ENCODE measurements at places on chromosomes 12 and 14.

DNA sequence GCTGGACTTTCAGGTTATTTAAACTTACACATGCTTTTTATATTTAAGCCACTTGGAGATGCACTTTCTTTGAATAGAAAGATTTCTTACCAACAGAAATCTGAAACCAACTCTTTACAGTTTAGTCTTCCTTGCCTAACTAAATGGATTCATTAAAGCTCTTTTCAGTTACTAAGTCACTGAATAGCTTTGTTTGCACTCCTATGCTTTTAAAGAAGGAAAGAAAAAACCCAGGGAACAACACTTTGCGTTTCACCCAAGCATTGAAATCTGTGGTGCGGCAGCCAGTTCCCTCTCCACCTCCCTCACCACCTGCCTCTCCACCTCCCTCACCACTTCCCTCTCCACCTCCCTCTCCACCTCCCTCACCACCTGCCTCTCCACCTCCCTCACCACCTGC lies 70.3 kb downstream of the RIMBP2 start:
- no peak for DNase-seq

DNA sequence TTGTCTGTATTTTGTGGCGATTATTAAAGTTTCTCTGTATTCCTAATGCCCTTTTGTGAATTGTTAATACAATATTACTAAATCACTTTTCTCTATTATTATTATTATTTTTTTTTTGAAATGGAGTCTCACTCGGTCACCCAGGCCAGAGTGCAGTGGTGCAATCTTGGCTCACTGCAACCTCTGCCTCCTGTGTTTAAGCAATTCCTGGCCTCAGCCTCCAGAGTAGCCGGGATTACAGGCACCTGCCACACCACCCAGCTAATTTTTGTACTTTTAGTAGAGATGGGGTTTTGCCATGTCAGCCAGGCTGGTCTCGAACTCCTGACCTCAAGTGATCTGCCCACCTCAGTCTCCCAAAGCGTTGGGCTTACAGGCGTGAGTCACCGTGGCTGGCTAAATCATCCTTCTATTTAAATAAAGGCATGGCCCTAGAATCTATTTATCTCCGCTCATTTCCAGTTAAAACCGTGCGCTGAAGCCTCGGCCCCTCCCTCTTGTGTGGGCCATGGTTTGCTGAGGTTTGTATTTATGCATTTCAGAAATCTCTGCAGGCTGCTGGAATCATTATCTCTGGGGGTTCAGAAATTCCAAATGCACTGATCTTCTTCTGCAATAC lies 1136.4 kb upstream of the TMEM132C start:
- no peak for DNase-seq

DNA sequence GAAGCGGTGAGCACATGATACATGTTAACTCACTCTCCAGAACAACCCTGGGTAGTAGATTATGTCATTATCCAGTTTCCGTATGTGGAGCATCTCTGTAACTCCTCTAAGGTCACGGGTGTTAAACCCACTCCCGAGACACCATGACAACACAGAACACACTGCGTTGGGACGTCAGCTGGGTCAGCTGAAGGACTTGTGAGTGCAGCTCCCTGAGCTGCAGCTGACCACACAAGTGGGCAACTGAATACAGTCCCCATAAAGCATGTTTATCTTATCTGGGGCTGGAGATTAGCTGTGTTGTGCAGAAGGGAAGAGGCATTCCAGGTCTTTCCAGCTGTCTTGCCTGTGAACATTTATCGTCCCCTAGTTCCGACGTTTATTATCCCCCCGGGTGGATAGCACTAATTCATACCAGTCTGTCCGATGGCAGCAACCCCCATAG lies 211.5 kb downstream of the CHST11 start:
- DNase-seq, result no peak

DNA sequence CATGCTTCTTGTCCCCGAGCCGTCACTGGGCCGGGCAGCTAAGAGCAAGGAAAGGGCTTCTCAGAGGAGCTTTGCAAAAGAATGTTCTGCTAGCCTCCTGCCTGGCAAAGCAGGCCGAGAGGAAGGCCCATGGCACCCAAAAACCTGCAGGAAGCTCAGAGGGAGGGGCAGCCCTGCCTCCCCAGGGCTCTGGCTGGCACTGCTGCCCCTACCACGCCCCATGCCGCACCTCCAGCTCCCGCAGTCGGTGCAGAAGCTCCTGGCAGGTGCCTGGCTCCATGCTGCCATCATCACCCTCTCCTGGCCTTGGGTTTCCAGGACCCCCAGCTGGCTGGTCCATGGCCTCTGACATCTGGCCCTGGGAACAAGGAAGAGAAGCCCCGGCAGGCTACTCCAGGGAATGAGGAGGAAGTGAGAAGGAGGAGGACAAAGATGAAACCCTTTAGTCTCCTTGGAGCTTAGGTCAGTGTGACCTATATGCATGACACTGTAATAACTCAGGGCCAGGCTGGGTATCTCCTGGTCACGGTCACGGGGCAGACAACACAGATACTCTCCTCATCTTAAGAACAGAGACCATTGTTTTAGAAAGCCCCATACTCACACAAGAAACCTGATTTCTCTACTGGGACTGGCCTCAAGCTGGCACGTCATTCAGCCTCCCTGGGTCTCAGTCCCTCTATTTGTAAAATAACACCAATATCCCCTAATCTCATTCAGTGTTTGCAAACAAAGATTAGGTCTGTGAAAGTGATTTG lies 24.3 kb downstream of the NCKAP5L start:
- no peak for DNase-seq

- DNase-seq, result no peak
Measured at GRCh38 chr12:132140501-132140900, 3.6 kb downstream of the DDX51 start.

- DNase-seq, result no peak
Measured at GRCh38 chr12:114355389-114356088, 50.4 kb downstream of the TBX5 start.

DNA sequence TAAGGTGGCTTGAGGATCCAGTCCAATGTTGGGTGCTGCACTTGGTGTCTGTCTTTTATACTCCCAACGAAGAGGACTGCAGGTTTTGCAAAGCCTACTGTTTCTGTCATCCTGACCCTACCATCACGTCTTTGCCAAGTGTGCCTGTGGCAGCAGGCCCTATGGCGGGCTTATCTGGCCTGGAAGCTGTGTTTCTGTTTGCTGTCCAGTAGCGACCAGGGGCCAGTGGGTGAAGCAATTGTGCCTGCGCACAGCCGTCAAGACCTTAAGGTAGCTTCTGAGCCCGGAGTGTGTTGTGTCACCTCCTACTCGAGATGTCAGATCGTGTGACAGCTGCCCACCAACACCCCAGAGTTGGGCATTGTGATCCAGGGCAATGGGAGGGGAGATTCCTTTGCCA lies 62.7 kb downstream of the DDX51 start:
- DNase-seq, result no peak

GRCh38 chr12:27673101-27673718 lies 23.0 kb upstream of the REP15 start:
- DNase-seq, result no peak

- DNase-seq, result no peak
Measured at GRCh38 chr12:78181544-78182162, 351.0 kb downstream of the NAV3 start.

- DNase-seq, result no peak
Measured at GRCh38 chr12:106380954-106381353, 23.4 kb downstream of the POLR3B start.

DNA sequence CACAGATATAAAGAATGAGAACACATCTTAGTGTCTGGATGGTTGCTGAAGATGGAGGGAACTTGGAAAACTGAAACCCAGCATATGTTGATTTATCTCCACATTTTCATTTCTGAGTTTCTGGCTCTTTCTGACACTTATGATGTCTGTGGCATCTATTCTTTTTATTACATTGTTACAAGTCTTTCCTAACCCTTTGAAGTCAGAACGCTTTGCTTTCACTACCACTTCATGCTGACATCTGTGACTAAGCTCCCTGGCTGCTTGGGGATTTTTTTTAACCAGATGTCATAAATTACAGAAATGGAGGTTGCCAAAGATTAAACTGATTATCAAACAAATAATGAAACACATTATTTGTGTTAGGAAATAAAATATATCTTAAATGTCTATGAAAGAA lies 188.7 kb downstream of the KITLG start:
- DNase-seq, result no peak

DNA sequence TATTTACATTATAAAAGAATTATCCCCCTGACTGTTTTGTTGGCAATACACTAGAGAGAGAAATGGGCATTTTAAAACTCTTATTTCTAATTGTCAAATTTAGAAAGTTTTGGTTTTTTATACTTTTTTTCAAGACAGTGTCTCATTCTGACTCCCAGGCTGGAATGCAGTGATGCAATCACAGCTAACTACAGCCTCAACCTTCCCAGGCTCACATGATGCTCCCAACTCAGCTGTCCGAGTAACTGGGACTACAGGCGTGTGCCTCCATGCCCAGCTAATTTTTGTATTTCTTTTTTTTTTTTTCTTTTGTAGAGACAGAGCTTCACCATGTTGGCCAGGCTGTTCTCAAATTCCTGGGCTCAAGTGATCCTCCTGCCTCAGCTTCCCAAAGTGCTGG lies 8.3 kb upstream of the OR11H6 start:
- no peak for DNase-seq

GRCh38 chr14:53360829-53361228 lies 207.7 kb upstream of the DDHD1 start:
- DNase-seq, result no peak

DNA sequence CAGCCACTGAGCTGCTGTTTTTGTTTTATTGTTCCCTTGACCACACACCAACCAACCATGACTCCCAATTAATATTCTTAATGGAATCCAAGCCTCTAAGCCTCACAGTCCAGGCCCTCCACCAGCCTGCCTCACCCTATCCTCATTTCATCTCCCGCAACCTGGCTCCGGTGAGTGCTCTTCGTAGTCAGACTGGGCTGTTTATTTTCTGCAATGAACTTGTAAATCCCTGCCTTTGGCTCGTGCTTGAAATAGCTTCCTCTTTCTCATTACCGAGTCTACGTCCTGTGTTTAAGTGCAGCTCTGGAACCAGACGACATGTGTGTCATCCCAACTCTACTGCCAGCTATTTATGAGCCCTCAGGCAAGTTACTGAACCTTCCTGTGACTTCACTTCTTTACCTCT lies 12.4 kb upstream of the ETFBKMT start:
- no peak for DNase-seq

- no peak for DNase-seq
Measured at GRCh38 chr12:25761356-25761755, 197.1 kb upstream of the RASSF8 start.

DNA sequence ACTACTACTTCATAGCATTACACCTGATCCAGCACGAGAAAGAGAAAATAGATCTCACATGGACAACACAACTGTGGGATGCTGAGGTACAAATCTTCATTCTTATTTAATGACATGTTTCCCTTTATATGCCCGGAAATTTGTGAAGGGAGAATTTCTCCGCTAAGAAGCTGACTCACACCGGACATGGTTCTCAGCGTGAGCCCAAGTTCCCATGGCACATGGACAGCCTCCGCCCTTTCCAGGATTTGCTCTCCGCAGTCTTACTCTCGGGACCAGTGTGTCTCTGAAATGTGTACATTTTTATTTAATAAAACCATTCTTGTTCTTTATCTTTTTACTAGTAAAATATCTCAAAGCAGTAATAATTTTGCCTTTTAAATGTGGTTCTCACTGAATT lies 1154.8 kb downstream of the TMEM121 start:
- DNase-seq, result no peak

DNA sequence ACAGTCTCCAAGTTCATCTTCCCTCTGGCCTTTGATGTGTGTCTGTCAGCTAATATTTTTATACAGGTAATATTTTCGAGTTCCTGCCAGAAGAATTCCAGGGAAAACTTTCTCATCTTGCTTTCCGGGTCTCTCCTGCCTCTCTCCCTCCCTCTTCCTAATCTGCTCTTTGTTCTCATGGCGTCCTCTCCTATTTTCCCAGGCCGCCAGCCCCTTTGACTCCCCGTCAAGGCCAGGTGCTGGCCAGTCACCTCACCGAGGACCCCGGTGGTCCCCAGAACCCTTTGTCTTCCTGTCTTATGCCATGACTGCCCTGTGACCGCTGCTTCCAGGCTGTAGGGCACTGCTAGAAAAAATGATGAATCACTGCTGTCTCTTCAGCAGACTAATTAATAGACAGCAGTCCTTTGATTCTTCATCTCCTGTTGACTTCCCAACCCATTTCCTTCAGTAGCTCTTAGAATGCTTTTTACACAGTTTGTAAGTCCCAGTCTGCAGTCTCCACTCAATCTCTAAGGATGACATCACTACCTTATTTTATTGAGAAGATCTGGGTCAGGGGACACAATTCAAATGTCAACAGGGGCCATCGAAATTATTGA lies 40.7 kb downstream of the PPFIBP1 start:
- no peak for DNase-seq

DNA sequence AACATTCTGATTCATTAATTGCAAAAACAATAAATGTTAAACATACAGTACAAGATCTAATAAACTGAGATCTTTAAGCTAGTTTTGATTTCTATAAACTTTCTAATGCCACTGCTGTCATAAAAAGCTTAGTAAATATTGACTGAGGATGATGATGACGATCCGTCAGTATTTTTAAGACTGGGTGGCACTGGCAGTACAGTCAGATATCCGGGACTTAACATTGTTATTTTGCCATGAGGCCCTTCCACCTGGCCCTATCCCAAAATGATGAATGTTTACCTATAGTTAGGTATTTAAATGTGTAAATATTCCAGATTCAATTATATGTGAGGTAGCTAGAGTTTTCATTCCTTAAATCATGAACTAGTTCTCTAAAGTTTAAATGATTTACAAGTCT lies 158.5 kb downstream of the FOXA1 start:
- no peak for DNase-seq

GRCh38 chr12:104677441-104678089 lies 220.8 kb downstream of the CHST11 start:
- DNase-seq, result no peak

GRCh38 chr14:49659526-49660455 lies 24.7 kb upstream of the DNAAF2 start:
- no peak for DNase-seq

- peak; percentile 12 for DNase-seq
Measured at GRCh38 chr12:112111931-112112330, 3.3 kb upstream of the NAA25 start.

GRCh38 chr14:38404616-38405015 lies 148.7 kb upstream of the CLEC14A start:
- DNase-seq, result no peak

DNA sequence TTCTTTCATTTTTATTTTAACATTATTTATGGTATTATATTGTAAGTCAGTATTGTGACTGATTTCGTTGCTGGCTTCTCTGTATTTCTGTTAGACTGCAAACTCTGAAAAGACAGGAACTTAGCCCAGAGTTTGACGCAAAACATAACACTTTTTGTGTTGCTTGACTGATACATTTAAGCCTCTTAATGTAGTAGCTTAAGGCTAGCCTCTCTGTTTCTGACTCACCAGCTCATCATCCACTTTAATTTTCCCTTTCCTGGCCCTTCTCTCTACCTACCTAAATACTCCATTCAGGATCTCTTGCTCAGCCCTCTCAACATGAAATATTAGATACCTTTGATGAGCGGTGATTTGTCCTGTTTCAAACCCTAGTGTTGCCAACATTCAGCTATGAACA lies 420.6 kb downstream of the LRFN5 start:
- no peak for DNase-seq

DNA sequence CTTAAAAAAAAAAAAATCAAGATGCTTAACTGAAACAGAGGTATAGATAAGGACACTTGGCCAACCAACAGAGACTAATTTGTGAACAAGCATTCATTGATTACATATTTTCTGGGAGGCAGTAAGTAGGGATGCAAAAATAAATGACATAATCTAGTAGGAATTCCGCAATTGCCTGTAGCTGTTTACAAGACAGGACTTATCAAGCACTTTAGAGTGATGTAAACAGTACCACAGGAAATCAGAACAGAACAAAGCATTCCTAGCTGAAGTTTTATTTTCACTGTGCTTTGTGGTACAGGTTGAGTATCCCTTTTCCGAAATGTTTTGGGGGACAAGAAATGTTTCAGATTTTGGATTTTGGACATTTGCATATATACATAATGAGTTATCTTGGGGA lies 68.2 kb upstream of the FGD4 start:
- DNase-seq, result no peak

All from activated T-cell treated with anti-CD3 and anti-CD28 coated beads, Interleukin-2, amount 50 U/mL, for 48 hours (primary cell).